ENCODE measurements at places on chromosomes 5 and 9. TPM values are rescaled to one million over a fixed set of nuclear protein-coding genes. Genes with fewer than 3 reads are reported as not detected.

GRCh38 chr5:57929271-57929670, 446.7 kb upstream of the ACTBL2 start:
- DNase-seq = no peak

DNA sequence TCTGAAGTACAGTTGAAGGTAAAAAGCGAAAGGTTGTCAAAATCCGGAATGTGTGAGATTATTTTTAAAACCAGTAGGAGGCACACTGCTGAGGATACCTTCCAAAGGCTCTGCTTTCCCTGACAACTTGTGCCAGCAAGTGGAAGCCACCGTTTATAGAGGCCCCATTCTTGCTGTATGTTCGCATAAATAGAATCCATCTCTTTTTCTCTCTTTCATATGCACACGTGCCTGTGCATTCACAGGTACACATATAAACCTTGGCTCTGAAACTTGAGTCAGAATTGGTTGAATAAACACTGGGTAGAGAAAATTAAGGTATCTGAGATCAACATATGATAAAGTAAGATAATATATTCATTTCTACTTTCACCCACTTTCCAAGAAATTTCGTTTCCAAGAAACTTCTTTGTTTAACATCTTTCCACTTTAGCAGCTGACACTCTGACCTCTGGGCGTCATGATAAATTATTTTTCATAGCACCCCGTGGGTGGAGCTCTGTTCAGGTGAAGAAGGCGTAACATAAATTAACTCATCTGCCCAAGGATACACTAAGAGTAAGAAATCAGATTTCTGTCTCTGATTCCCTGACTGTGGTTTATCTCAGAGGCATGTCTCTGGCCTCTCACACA, 63.7 kb upstream of the RICTOR start:
- no peak for DNase-seq

GRCh38 chr9:33468797-33469621, 4.7 kb downstream of the NOL6 start:
- no peak for DNase-seq

The PCDHB11 gene
- polyA plus RNA-seq = 2.9 TPM

- no peak for DNase-seq
Observed at GRCh38 chr9:37382161-37382981, 40.1 kb upstream of the GRHPR start.

DNA sequence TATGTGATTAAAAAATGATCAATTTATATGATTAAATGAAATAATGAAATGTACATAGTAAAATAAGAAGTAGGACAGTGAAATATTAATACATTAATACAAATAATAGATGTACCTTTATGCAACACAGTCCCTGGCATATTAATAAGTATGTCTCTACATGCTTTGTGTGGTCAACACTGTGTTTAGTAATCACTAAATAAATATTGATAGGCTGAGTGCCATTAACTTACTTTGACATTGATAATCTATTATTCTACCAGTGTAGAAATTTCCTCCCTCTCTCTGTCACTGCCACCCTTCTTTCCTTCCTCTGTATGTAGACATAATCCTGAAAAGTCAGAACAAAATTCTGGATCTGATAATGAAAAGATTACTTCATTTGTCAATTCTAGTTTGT, 43.7 kb downstream of the RNF180 start:
- DNase-seq = no peak

GRCh38 chr5:425714-426113, 17.3 kb upstream of the EXOC3 start:
- no peak for DNase-seq

The ISL1 gene
- not detected for polyA plus RNA-seq

GRCh38 chr5:77015938-77016569, 14.2 kb upstream of the AGGF1 start:
- DNase-seq = peak; percentile 36

DNA sequence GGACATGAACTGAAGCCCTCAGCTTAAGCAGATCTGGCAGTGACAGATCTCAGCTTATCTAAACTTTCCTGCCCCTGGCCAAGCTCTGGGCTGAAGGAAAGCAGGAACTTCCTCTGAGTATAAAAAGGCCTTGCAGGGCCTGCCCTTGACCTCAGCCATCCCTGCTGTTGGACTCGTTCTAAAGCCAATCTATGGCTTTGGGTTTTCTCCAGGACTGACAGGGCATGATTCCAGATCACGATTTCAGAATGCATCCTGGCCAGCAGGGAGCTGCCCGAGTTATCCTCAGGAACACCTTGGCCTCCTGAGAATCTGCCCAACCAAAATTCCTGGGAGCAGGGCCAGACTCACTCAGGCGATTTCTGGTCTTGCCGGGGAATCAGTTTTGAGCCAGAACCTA, 502.7 kb downstream of the TLE4 start:
- DNase-seq = no peak

The PCDHA9 gene
- polyA plus RNA-seq = 0.06 TPM

DNA sequence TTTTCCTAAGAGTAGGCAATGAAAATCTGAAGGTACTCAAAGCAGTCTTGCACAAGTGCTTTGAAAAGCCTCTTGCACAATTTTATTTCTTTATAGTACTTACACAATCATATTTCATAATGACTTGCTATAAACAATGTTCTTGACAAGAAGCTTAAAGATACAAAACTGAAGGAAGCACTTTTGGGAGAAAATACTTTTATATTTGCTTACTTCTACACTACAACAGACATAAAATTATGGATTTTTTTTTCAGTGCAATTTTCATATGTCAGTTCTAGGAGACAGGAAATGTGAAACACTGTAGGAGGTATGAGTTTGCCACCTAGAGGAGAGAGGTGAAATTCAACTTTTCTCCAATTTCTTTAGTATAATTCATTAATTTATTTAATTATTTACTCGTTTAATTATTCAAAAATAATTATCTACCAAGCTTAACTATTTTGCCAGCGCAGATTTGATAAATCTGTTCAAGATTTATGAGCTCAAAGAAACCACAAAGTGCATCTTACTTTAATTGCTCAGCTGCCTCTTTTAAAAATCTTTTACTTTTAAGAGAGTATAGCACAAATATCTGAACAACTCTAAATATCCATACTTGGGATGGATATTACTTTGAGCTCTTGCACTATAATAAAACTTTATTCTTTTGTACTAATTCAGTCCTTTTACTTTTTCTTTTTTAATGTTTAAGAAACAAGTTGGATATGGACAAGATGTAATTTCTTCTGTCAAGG, 29.0 kb upstream of the CDKN2B start:
- peak; percentile 28 for DNase-seq

The ARHGEF37 gene
- polyA plus RNA-seq = 5.2 TPM

DNA sequence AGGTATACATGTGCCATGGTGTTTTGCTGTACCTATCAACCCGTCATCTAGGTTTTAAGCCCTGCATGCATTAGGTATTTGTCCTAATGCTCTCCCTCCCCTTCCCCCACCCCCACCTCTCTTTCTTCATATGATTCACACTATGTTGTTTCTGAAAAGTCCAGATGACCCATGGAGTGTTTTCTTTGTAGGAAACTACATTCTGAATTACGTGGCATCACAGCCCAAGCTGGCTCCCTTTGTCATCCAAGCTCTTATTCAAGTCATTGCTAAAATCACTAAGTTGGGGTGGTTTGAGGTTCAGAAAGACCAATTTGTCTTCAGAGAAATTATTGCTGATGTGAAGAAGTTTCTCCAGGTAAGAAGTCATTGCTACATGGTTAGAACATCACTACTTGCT, 30.4 kb downstream of the RANBP17 start:
- DNase-seq = no peak

DNA sequence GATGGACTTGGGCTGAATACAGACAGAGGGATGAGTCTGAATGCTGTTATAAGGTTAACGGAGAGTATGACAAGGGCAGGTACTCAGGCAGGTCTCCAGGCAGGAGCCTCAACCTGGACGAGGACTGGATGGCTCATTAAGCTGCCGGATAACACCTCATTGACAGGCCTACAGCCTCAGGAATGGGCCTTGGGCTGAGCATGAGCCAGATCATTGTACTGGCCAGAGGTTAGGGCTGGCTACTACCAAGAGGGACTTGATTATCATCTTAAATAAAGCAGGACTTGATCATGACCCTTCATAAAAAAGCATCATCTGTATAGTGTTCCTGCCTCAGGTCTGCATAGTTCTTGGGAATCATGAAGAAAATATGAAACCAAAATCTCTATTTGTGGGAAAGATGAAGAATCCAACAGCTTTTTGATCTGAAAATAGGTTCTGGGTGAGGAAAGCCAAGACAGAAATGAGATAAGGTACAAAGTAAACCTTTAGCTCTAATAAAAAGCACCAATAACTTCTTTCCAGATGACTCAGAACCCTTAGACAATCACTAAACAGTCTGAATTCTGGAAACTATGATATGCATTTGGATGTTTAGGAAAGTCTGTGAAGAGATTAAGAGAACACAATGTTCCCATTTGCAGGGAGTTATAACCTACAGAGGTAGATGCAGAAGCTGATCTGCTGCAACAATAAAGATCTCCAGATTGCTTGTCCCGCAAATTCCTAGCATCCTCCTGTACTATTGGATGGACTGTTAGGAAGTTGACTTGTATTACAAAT, 343.1 kb downstream of the CTNND2 start:
- no peak for DNase-seq

The PPIC gene
- 38.3 TPM for polyA plus RNA-seq

The PPP2R2B gene
- polyA plus RNA-seq = 0.29 TPM

The TAL2 gene
- polyA plus RNA-seq = 0.59 TPM

DNA sequence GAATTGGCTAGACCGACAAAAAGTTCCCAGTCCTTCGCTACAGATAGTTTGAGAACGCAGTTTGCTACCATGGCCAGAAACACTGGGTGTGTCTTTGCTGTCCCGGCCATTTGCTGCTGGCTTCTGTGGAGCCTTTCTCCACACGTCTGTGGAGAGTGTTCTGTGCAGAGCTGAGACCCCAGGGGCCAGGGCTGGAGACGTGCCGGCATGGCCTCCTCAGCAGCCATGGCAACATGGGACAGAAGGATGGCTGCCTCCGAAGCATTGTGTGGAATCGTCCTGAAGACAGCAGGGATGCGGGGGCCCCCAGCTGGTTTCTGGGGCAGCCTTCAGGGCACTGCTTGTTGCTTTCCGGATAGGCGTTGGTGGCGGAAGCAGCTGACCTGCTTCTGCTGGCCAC, 142.8 kb downstream of the GADD45G start:
- no peak for DNase-seq

DNA sequence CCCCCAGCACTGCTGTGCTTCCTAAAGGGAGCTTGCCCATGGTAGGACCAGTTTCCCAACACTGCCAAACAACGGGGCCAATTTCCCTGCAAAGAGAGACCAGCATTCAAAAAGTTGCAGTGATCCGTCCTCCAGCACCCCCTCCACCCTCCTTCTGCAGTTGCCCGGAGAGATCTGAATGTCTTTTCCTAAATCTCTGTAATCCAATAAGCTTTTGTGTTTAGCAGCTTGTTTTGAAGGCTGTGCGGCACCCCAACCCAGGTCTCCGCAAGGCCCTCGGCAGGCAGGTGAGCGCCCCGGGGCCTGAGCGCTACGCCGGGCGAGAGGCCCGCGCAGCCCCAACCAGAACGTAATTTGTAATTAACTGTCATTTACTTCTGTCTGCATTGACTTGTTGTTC, 366.9 kb upstream of the IRX2 start:
- DNase-seq = no peak

DNA sequence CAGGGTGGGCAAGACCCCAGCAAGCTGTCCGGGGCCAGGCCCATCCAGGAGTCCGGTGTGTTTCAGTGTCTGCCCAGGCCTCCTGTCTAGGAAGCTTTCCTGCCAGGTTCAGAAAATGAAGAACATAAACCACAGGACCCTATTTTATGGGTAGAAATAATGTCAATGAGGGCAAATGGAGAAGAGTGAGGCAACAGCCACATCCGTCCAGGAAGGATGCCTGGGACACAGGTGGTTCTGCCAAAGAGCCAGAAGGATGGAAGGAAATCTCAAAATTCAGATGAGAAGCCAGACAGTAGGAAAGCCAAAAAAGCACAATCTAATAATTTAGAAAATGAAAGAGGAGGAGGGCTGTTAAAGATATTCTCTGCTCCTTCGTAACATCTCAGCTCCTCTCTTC, 262.3 kb downstream of the AUH start:
- DNase-seq = no peak

The SIT1 gene
- polyA plus RNA-seq = 0.43 TPM

The DOLK gene
- polyA plus RNA-seq = 13.4 TPM

The CNTFR gene
- 32.7 TPM for polyA plus RNA-seq

DNA sequence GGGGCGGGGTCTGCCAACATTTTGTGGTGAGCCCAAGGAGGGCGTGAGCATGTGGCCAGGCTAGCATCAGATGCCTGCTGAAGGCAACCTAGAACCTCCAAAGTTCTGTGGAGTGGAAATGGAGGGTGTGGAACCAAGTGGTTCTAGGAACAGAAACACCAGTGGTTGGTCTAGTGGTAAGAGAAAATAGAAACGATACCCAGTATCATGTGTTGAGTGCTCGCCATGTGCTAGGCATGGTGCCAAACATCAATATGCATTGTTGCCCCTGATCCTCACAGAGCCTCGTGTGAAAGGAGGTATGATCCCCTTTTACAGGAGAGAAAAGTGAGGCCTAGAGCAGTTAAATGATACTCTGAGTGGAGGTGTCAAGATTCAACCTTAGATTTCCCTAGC, 31.5 kb upstream of the MVB12B start:
- no peak for DNase-seq

DNA sequence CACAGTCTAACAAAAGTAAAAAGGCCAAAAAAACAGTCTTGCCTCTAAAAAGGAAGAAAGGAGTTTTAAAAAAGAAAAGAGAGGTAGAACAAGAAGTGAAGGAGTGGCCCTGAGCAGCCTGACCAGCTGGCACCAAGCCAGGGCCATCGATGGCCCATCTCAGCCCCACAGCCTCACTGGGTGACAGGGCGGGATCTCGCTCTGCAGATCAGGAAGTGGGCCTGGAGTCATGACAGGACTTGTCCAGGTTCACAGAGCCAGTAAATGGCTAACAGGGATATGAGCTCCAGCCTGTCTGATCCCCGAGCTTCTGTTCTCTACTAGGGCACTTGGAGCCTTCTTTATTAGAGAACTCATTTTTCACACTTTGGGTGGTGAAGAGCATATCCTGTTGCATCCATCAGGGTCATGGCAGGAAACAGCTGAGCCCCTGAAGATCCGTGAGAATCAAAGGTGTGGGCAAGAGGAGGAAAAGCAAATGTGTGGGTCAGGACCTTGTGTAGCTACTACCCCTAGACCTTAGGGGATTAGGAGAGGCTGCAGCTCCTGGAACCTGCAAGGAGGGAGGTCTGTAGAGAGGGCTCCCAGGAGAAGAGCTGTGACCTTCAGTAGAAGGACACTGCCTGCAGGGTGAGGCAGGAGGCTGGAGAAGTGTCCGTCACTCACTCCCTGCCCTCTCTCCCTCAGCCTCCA, 299.0 kb upstream of the MSX2 start:
- DNase-seq = no peak

GRCh38 chr9:93172666-93173364, 11.1 kb upstream of the WNK2 start:
- DNase-seq = no peak

The IFNB1 gene
- polyA plus RNA-seq = not detected

GRCh38 chr9:72271613-72272478, 93.2 kb downstream of the ZFAND5 start:
- DNase-seq = peak; percentile 30

GRCh38 chr5:37580106-37580505, 201.0 kb downstream of the WDR70 start:
- no peak for DNase-seq

The PROB1 gene
- polyA plus RNA-seq = 0.65 TPM

The RMI1 gene
- polyA plus RNA-seq = 15.2 TPM

Measured in right lung (tissue), 10 donors.